ENCODE measurements at places on chromosomes 11 and 22.

DNA sequence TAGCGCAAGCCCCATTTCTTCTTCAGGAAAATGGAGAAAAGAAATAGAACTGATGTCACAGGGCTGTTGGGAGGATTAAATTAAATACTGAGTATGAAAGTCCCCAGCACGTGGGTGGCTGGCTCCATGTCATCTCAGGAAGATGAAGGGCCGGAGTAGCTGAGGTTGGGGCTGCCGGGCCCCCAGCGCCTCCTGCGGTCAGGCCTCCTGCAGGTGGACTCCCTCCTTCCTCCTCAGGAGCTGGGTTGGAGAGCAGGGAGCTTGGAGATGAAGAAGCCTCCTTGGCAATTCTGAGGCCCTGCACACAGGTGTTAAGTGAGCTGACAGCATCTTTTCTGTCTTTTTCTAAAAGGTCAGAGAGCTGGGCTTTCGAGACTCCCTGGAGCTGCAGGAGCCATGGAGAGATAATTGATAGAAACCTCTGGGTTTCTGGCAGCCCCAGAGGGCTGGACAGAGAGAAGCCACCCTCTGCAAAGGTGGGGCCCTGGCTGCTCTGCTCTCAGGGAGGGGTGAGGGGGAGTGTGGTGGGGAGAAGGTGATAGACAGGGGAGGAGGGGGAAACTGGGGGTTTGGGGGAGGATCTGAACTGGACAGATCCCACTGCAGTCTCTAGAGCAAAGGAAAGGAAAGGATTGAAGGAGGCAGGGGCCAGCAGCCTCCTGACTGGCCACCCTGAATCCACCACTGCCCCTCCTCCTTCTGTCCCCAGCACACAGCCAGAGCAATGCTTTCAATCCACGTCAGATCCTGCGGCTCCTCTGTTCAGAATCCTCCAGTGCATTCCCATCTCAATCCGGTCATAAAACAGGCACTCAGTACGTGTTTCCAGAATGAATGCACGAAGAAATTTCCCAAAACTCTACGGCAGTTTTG lies 210.8 kb downstream of the CEP164 start:
- DNase-seq, result no peak

GRCh38 chr11:84384731-84385130 lies 1098.6 kb upstream of the CCDC90B start:
- peak; percentile 2 for DNase-seq

DNA sequence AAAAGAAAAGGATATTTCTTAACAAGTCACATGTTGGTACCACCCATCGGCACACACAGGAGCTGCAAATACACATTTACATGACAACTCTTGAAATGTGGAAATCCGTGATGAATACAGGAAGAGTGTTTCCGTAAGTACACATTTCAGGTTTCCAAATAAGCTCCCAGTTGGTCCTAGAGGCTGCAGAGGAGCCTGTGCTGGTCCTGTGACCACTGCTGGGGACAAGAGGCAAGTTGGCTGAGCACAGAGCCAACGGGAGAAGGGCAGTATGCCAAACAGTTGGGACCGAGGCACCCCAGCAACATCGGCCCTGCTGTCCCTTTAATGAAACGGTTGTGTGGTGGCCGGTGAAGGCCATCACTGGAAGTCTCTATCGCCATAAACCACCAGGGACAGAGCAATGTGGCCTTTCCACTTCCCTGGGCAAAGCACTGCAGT lies 38.5 kb upstream of the ARFGAP3 start:
- DNase-seq, result no peak

GRCh38 chr11:8802251-8802650 lies 108.7 kb upstream of the AKIP1 start:
- DNase-seq, result no peak

GRCh38 chr11:32153747-32154146 lies 62.9 kb downstream of the RCN1 start:
- DNase-seq, result no peak

- no peak for DNase-seq
Observed at GRCh38 chr22:50724616-50725015, 13.4 kb upstream of the ACR start.

DNA sequence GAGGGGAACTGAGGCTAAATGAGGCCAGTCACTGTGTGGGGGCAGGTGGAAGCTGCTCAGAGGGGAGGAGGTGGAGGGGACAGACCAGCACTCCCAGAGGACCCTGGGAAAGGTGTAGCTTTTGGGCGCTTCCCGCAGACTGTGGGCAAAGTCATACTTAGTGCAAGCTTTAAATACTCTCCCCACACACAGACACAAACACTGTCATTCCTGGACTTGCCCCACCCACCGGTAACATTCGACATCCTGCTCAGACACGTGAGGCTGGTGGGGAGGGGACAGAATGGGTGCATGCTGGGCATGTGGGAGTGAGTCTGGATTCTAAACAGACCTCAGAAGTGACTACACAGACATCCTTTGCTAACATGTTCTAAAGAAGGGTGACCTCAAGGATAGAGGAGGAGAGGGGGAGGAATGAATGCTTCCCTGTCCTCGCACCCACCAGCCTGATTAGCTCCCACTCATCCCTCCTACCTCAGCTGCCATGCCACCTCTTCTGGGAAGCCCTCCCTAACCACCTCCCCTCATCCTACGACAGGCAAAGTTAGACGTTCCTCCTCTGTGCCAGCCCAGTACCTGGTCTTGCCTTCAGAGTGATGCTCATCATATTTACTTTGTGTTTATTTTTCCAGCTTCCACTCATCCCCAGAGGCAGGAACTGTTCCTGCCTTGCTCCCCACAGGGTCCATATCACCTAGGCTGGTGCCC lies 22.2 kb downstream of the TSKU start:
- DNase-seq, result peak; percentile 14

DNA sequence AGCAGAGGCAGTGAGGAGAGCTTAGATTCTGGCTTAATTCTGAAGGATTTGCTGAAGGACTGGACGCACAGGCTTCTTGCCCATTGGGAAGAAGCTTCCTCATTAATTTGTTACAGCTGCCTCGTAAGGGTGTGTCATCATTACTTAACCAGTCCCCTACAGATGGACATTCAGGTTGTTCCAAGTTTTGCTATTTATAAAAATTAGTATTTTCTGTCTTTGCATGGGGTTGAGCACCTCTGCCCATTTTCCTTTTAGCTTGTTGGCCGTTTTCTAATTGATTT lies 38.1 kb downstream of the CAPN1 start:
- DNase-seq, result no peak

- DNase-seq, result no peak
Observed at GRCh38 chr11:34671946-34672345, 51.1 kb downstream of the EHF start.

DNA sequence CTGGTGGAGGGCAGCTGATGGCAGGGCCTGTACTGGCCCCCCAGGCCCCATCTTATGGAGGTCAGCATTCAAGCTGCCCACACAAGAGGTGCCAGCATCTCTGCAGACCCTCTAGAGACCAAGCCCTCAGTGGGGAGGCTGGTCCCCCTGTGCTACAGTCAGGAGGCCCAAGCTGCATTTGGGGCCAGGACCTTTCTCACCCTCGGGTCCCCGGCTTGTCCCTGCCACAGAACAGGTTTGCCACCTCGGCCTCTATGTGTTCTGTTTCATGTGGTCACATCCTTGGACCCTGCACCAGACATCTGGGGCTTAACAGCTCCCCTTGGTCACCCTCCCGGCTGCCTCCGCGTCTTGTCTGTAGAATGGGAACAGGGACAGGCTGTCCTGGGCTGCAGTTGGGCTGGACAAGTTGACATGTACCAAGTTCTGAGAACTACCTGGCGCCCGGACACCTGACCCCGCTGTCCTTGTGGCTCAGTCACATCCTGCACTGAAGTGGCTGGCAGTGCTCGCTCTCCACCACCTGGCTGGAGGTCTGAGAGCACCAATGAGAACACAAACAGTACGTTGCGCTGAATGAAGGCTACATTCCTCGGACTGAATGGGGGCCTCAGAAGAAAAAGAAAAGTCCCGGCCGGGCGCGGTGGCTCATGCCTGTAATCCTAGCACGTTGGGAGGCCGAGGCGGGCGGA lies 2.7 kb upstream of the PLXNB2 start:
- DNase-seq, result no peak

DNA sequence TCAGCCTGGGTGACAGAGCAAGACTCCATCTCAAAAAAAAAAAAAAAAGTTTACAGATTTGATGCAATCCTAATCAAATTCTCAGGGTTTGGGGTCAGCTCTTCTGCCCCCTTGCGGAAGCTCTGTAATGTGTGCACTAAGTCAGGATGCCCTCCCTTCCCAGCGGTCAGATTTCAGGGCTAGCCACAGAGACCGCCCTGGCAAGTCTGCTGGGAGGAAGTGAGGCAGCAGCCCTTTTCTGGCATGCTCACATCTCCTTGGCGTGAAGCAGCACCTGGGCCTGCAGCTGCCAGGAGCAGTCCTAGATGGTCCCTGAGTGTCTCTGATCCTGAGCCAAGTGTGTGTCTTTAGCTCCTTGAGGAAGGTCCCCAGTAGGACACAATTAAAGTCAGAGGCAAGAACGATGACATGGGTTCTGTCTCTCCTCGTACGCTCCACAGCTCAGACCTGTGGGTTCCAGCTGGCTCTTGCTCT lies 10.9 kb upstream of the APOBEC3C start:
- DNase-seq, result peak; percentile 79

- DNase-seq, result no peak
Observed at GRCh38 chr22:26744892-26745808, 87.8 kb downstream of the MIAT start.

- no peak for DNase-seq
Observed at GRCh38 chr11:120310870-120311269, 14.2 kb upstream of the TLCD5 start.

- no peak for DNase-seq
Observed at GRCh38 chr11:75558939-75559843, 2.9 kb upstream of the SERPINH1 start.

GRCh38 chr11:134150195-134150903 lies 73.4 kb downstream of the NCAPD3 start:
- no peak for DNase-seq

DNA sequence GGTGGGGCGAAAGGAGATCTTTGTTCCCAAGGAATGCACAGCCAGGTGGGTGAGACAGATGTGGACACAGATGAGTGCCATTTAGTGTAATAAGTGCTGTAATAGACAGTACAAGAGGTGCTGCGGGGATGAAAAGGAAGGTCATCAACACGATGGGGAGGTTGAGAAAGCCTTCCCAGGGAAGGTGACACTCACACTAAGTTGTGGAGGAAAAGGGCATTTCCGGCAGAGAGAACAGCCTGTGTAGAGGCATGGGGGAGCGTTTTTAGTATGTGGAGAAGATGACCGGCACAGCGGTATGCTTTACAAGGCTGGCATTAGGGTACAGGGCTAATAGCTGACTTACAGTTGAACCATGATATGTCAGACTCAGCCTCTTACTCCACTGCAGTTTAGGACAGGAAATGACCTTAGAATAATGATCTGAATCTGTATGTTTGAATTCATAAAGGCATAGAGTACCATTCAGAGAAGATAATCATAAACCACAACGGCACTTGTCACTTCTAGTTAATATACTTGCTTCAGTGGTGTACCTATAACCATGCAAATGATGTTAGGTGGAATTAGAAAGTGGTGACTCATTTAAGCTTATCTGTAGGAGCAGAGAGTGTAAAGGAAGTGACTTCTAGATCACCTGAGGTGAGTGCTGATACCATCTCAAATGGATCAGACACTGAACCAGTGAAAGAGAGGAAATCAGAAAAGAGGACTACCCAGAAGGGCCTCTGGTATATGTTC lies 60.6 kb downstream of the FAM83F start:
- DNase-seq, result peak; percentile 59

DNA sequence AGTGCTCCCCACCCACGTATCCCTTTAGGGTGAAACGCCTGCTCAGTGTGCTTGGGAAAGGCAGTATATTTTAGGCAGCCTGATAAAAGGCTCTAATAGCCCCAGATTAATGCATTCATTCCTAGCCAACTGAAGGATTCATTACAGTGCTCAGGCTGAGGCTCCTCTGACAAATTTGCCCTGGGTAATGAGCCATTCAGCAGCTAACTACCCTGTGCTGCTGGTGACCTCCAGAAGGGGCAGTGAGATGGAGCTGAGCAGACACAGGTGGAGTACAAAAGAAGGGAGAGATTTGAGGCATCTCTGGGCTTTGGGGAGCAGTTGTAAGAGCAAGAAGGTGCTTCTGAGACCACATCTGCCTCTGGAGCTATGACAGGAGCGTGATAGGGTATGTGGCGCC lies 817.0 kb downstream of the NTM start:
- no peak for DNase-seq

- no peak for DNase-seq
Observed at GRCh38 chr11:47711816-47712215, 3.4 kb downstream of the AGBL2 start.

DNA sequence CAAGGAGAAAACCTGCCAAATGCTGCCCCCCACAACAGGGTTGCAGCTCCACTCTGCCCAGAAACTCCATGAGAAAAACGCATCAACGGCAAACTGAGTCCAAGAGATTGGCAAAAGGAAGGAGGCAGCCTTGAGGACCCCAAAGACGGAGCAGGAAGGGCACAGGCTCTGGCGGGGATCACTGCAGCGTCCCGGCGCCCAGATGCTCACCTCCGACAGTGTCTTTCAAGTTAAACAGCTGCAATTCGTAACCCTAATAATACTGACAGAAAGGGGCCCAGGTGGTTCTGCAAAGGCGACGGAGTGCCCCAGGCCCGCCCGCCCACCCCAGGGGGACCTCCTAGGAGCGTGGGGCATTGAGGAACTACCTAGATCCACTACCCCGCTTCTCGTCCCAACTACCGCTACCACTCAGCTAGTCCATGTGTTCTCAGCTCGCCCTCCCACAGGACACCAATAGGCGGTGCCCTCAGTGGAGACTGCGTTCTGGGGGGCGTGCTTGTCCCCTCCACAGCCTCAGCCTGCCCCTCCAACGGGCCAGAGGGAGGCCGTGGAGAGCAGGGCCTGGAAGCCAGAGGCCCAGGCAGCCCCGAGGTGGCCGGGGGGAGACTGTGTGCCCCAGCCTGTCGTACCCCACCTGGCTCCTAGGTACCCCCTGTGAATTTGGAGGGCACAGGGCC lies 127.4 kb downstream of the PHF21B start:
- no peak for DNase-seq

GRCh38 chr11:16909359-16910035 lies 104.7 kb downstream of the PLEKHA7 start:
- DNase-seq, result no peak

- DNase-seq, result no peak
Observed at GRCh38 chr11:93591247-93591898, 48.2 kb upstream of the SMCO4 start.

DNA sequence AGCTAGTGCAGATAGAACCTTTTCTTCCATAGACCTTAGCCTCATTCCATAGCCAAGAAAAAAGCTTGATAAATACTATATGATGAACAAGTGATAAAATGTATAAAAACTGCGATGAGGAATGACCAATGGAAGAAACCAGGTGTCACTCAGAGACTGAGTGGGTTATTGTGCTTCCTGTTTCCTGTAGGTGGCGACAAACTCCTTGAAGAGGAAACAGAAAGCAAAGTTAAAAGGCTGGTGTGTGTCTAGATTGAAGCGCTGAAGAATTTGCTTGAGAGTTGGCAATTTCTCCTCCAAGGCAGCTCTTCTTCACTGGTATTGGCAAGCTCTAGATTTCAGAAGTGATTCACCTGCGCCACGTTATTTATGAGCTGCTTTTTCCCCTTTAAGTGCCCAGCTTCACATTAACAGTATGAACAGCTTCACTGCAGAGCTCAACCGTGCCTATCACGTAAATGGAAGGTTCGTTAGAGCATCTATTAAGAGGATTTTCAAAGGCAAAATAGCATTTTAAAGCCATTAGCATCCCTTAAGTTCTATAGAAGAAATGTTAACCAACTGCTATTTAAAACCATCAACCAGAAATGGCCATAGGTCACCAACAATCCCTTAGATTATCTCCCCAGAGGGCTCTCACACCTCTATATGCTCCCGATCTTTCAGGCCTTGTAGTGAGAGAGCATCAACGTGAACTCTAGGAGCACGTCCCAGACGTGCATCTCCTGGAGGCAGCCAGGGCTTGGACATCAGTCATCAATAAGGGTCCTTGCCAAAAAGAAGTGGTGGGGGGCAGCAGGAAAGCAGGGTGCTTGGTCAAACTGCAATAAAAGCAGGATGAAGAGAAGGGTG lies 179.4 kb downstream of the CADM1 start:
- DNase-seq, result peak; percentile 24
